Esophagus squamous epithelium (tissue), 5 donors: ENCODE measurements at places on chromosomes 5 and 9.

- DNase-seq, result no peak
These were observed 137.6 kb downstream of the SUSD1 start for GRCh38 chr9:112037281-112038016.

DNA sequence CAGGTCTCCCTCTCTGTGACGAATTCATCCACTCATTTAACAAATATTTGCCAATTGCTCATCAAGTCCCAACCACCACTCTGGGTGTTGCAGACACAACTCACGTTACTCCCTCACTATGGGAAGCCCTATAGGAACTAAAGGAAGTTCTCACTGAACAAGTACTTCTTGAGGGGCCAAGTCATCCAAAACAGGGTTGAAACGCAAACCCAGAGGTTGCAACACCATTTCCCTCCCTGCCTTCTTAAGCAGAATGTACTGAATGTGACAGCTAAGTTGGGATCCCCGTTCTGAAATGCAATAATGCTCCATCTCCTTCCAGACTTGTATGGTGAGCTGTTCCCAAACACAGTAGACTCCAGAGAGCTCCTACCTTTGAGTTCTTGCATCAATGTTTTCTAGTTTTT is 34.3 kb downstream of the EPB41L4B start:
- DNase-seq, result no peak

DNA sequence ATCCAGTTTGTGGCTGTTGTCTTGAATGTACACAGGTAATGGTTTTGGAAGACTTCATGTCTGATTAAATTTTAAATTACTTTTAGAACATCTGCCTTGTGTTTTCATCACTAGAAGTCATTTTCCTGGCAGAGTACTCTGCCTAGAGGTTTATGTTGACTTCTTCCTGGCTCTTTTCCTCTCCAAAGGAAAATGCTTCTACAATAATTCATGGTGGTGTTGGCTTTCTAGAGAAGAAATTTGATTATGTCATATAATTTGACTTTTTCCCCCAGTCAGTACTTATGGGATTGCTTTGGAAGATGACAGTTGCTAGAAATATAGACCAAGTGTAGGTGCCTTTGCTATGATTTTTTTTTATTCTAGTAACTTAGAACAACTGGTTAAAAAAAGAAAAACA is 46.8 kb downstream of the F2RL2 start:
- no peak for DNase-seq

GRCh38 chr5:16855485-16855884 is 80.6 kb downstream of the MYO10 start:
- no peak for DNase-seq

- DNase-seq, result no peak
These were observed 122.9 kb downstream of the CAVIN4 start for GRCh38 chr9:100700689-100701318.

DNA sequence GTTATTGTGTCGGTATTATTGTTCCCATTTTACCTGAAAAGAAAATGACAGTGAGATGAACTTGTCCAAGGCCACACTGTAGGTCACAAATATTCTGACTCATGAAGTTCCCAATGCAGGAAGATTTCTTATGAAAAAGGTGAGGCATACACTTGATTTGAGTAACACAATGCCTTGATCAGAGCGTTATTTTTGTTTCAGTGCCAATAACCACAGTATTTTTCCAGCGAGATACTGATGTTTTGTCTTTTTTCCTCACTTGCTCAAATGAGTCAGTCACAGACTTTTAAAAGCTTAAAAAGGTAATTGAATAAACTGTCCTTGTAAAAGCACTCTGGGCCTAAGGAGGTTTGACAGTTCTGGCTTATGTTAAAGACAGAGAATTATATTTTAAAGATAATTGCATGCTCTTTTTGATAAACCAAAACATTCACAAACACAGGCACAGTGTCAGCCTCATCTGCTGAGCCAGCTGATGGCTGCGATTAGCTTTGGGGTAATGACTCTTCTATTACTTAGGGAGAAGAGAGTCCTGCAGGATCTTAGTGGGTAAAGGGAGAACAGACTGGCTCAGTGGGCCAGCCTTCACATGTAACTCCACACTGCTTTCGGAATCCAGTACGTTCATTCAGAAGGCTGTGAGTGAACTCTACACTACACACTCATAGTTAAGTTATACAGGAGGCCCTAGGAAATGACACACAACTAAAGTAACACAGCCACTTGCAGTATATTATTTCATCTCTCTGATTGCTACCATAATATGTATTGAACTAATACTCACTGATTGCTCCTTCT is 165.5 kb upstream of the CD180 start:
- DNase-seq, result no peak

DNA sequence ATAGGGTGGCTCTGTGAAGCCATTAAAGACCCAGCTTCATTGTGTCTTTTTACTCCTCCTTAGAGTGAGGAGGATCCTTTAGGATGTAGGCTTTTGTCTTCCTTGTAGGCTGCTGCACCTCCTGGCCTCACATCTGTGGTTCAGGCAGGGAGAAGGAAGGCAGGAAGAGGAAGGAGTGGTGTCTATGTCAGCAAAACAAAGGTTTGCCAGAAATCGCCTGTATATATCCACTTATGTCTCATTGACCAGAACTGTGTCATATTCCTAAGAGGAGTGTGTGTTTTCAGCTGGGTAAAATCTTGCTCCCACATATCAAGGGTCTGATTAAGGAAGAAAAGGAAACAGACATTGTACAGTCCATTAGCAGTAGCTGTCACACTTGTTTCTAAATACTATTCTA is 213.8 kb downstream of the ARHGAP26 start:
- no peak for DNase-seq

- no peak for DNase-seq
These were observed 2.2 kb upstream of the S1PR3 start for GRCh38 chr9:88988796-88989641.

DNA sequence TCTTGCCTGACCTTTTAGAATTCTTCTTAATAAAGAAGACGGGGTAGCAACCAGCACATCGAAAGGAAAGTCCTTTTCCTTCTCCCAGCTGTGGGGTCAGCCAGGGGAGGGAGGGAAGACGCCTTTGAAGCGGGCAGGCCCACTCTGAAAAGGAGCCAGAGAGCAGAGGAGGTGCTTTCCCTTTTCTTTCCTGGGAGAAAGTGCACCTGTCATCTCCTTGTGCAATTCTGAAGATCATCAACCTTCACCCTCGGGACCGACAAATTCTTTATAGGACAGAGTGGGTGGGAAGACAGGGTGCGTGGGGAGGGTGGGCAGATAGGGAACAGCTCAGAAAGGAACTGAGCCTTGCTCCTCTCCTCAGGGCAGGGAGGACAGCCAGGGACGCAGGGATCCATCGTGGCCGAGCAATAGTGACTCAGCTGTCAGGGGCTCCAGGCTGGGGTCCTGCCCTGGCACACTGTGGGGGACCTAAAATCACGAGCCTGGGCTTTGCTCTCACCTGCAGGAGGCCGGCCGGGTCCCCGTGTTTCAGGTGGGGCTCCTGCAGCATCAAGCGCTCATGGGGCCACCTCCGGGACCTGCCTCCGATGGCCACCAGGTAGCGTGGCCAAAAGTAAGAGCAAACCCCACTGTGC is 141.0 kb downstream of the OLFM1 start:
- DNase-seq, result no peak
